ENCODE measurements at places on chromosomes 6 and 20.

GRCh38 chr6:96943555-96944215 lies 19.2 kb downstream of the KLHL32 start:
- no peak for DNase-seq
- no peak overlapping the region for H3K27ac ChIP-seq
- H3K27me3 ChIP-seq, result no peaks in the 10 kb centered on the region
- H3K36me3 ChIP-seq, result no peaks in the 10 kb centered on the region
- H3K4me1 ChIP-seq, result no peaks in the 10 kb centered on the region

GRCh38 chr6:93219447-93219846 lies 199.9 kb downstream of the EPHA7 start:
- H3K4me3 ChIP-seq, result no peak overlapping the region
- H3K4me1 ChIP-seq, result no peaks in the 10 kb centered on the region
- H3K27me3 ChIP-seq, result no peaks in the 10 kb centered on the region
- H3K36me3 ChIP-seq, result no peaks in the 10 kb centered on the region
- H3K27ac ChIP-seq, result no peak overlapping the region
- no peak for DNase-seq

DNA sequence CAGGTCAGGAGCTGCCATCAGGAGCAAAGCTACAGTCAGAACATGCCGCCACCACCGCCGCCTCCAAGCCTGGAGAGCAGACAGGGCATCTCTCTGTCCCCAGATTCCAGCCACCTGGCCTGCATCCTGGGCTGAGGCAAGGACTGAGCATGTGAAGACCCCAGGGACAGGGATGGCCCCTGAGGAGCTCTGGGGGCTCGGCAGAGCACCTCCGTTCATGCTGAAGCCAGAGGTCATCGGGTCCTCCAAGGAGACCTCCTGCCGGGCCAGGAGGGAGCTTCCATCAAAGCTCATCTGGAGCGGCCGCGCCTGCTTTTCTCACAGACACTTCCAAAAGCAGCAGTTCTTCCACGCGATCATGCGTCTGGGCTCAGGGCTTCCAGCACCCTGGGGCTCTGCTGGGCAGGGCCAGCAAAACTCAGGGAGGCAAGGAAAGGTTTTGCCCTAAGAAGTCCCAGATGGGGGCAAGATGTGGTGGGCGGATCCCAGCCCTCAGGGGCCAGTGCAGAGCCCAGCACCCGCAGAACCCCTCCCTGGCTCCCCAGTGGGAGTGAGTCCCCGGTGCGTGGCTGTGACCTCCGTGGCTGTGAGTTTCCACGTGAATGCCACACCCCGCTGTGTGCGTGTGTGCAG lies 138.4 kb downstream of the TAF4 start:
- H3K27me3 ChIP-seq, result no peaks in the 10 kb centered on the region
- no peaks in the 10 kb centered on the region for H3K36me3 ChIP-seq
- no peak for DNase-seq
- no peak overlapping the region for H3K27ac ChIP-seq
- H3K4me1 ChIP-seq, result no peaks in the 10 kb centered on the region
- H3K4me3 ChIP-seq, result no peak overlapping the region

- no peaks in the 10 kb centered on the region for H3K36me3 ChIP-seq
- H3K4me3 ChIP-seq, result no peak overlapping the region
- no peaks in the 10 kb centered on the region for H3K4me1 ChIP-seq
- no peak overlapping the region for H3K27ac ChIP-seq
- H3K27me3 ChIP-seq, result no peaks in the 10 kb centered on the region
- DNase-seq, result no peak
Measured at GRCh38 chr20:9059931-9060330, 9.0 kb upstream of the PLCB4 start.

DNA sequence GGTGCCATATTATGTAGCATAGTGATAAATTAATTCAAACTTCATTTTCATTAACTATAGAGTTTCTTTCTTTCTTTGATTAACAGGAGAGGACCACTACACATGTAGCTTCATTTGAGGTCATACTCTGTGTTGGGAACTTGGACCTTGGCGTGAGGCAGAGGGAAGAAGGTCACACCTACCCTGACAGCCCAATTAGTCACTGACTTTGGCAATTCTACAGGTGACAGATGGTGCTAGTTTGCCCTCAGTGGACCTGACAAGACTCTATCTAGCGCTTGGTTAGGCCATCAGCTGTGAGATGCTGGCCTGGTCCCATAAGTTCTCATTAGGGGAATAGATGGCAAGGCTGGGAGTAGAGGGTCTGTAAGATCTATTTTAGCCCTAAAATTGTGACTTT lies 14.2 kb downstream of the SLX4IP start:
- H3K27me3 ChIP-seq, result no peaks in the 10 kb centered on the region
- DNase-seq, result no peak
- H3K4me1 ChIP-seq, result no peaks in the 10 kb centered on the region
- H3K36me3 ChIP-seq, result no peaks in the 10 kb centered on the region
- H3K27ac ChIP-seq, result no peak overlapping the region

GRCh38 chr20:62765432-62766070 lies 30.7 kb upstream of the MRGBP start:
- H3K36me3 ChIP-seq, result no peaks in the 10 kb centered on the region
- DNase-seq, result no peak
- H3K4me1 ChIP-seq, result no peaks in the 10 kb centered on the region
- H3K27ac ChIP-seq, result no peak overlapping the region

- H3K4me1 ChIP-seq, result no peaks in the 10 kb centered on the region
- H3K27ac ChIP-seq, result no peak overlapping the region
- no peak for DNase-seq
- H3K27me3 ChIP-seq, result no peaks in the 10 kb centered on the region
- no peak overlapping the region for H3K4me3 ChIP-seq
Measured at GRCh38 chr6:80142586-80142985, 36.1 kb downstream of the BCKDHB start.
